ENCODE measurements at places on chromosomes 1 and 21.
A peak's percentile ranks its signal among the peaks of the same experiment; 100 is the strongest.

DNA sequence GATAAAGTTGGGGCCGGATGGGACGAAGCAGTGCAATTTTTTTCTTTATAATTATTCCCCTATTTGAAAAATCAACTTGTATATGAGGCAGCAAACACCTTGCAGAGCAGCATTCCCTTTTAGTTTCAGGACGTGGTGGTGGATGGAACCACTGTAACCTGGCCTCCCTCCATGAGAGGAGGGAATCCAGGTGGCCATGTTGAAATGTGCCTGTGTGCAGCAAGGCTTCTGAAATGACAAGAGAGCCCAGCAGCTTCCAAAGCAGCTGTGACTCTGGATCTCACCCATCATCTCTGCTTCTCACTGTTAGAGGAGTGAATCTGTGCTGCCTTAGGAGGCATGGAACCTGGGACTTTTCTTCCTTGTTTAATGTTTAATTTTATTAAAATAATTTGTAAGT lies 42.3 kb downstream of the NFIA start:
- DNase-seq: no peak

DNA sequence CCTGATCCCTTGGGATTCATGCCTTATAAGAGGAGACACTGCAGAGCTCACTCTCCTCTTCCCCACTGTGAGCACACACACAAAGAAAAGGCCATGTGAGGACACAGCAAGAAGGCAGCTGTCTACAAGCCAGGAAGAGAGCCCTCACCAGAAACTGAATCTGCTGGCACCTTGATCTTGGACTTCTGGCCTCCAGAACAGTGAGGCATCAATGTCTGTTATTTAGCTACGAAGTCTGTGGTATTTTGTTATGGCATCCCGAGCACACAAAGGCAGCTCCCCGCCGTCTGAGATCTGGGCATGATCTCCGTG lies 47.1 kb upstream of the RPL11 start:
- DNase-seq: no peak

DNA sequence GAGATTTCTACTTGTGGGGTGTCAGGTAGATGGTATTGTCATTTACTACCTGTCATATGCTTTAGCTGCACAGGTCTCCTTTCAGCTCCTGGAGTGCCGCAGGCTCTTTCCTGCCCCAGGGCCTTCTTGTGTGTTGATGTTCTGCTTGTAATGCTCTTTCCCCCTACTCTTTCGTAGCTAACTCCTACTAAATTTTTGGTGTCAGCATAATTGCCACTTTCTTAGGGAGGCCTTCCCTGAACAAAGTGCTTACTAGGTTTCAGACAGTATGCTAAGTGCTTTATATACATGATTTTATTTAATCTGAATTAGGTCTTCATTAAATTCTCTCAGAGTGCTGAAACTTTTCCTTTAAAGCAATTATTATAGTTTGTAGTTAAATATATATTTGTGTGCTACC lies 4.8 kb upstream of the THEM4 start:
- DNase-seq: no peak

- DNase-seq: no peak
Observed at GRCh38 chr21:31952828-31953227, 80.0 kb downstream of the HUNK start.

- no peak for DNase-seq
Observed at GRCh38 chr1:230155021-230155420, 88.0 kb downstream of the GALNT2 start.

DNA sequence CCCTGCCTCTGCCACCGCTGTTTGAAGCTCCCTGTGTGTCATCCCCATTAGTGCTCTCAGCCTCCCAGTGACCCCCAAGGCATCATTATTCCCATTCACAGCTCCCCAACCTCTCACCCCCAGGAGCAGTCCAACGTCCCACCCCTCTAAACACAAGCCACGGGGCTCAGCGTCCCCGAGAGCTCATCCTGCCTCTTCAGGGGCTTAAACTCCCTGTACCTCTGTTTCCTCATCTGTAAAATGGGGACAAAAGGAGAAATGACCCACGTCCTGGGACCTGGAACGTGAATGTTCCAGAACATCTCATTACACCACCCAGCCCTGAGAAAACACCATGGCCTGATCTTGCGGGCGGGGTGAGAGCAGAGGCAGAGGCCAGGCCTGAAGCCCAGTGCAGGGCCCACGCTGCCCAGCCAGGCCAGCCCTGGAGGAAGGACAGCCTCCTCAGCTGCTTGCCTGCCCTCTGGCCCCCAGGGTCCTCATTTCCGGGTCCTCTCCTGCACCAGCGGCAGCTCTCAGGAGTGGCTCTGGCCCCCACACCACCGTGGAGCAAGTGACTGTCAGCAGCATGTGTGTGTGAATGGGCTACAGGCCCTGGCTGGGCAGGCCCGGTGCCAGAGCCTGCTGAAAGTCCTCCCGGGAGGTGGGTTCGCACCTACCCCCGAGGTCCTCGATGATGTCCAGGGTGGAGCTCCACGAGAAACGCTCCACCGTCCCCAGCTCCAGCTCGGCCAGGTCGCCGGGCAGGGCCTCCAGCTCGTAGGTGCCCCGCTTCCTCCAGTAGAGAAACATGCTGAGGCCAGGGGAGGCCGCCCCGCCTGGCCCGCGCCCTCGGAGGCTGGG lies 14.1 kb upstream of the PLEKHG5 start:
- DNase-seq: no peak

DNA sequence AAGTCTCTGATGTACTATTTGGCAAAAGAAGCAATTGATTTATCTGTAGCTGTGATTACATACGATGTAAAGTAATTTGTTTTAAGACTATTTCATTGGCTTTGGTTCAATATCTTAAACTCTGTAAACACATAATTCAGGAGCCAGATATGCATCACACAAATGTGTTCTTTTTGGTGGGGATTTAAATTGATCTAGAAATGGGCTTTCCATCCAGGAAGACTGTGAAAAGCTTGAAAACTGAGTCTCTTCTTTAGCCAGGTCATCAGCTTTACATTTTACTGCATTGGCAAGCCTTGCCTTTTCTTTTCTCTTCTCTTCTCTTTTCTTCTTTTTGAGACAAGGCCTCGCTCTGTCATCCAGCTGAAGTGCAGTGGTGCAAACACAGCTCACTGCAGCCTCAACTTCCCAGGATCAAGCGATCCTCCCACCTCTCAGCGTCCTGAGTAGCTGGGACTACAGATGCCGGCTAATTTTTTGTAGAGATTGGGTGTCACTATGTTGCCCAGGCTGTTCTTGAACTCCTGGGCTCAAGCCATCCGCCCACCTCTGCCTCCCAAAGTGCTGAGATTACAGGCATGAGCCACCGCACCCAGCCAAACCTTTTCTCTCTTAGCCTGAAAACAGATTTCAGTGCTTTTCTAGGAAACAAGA lies 1.4 kb downstream of the RCAN3 start:
- no peak for DNase-seq

DNA sequence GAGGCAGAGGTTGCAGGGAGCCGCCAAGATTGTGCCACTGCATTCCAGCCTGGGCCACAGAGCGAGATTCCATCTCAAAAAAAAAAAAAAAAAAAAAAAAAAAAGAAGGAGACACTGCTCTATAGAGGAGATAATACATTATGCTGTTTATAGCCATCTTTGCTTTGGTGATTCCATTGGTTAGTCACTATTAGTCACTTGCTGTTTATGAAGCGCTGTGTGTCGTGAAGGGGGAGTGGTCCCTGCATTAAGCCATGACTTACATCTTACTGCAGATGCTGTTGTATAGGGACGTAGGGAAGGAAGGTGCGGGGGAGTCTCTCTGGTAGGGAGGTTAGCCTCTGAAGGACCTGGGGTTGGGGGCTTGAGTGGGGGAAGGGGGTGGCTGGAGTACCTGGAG lies 48.3 kb downstream of the HUNK start:
- no peak for DNase-seq

DNA sequence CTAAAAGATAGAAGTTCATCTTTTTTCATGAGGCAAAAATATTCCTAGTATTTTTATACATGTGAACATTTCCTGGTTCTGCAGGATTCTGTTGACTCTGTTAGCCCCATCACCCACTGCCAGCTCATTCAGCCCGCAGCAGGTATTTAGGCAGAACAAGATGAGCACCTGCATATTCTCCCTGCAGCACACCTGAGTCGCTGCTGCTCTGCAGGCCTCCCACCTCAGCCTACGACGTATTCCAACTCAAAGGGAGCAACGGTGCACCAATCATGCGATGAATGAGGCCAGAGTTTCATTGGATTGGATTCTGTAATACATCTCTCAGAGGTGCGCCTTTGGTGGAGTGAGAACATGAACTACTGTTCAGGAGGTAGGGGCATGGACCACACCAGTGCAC lies 87.6 kb downstream of the CNIH3 start:
- DNase-seq: no peak

DNA sequence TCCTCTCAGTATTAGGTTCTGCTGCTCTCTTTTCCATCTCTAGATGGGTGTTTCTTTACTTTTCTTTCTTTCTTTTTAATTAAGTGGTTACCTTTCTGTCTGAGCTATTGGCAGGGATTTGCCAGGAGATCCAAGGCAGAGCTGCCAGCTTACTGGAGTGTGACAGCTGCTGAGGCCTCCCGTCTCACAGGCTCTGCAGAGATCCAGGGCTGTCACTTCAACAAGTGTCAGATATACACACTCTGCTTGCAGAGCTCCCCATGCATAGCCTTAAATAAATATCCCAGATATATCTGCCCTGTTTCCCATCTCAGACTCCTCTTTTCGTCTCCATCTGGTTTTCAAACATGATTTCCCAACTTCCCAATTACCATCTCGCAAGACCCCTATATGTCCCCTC lies 124.3 kb downstream of the NOS1AP start:
- DNase-seq: no peak

DNA sequence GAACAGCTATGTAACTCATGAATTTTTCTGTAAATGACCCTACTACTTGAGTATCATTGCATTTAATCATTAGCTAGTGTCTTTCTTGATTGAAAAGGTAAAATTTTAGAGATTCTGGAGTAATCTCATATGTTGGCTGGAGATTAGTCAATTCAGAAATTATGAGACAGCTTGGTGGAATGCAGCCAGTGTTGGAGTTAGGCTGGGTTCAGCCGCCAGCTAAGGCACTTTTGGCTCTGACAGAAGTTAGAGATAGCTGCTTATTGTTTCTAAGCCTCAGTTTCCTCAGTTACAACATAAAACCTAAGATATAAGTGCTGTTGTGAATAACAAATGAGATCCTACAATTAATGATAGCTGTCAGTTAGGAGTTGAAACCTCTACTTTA lies 49.4 kb downstream of the TBCE start:
- peak; percentile 38 for DNase-seq

DNA sequence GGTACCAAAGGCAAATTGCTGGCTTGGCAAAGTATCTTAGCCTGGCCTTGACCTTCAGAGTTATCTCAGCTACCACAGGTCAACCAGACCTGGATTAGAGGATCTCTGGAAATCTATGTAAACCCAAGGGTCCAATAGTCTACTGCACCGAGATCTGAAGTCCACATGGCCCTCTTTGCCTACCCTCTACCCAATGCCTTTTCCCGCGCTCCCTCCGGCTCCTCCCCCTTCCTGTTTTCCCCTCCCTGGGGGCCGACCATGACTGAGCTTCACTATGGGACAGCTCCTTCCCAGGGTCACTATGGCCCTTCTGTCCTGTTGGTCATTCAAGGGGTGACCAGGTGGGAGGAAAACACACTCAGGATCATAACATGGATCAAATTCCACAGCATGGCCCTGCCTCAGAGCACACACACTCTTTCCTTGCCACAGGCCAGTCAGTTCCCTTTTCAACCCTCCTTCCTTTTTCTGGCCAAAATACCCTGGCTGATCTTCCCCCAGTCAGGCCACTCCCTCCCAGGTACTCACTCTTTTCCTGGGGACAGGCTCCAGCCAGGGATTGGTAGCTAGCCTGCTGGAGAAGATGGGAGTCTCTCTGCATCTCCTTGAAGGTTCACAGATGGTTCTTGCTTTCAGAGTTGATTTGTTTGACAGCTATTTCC lies 19.1 kb upstream of the TMEM183A start:
- DNase-seq: no peak

DNA sequence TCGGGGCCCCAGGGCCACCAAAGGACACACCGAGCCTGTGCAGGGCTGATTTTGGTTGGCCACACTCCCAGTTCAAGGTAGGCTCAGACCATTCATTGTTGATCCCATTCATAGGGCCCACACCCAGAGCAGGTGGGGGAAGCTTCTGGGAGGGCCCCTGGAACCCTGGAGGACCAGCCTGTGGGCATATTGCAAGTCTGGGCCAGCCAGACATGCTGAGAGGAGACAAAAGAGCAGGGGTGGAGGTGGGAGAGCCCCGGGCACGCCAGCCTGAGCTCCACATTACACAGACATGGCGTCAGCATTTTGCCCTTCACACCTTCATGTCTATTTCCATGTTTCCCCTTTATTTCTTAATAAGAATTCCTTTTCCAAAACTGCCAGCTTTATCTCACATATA lies 25.7 kb downstream of the PMVK start:
- DNase-seq: no peak

DNA sequence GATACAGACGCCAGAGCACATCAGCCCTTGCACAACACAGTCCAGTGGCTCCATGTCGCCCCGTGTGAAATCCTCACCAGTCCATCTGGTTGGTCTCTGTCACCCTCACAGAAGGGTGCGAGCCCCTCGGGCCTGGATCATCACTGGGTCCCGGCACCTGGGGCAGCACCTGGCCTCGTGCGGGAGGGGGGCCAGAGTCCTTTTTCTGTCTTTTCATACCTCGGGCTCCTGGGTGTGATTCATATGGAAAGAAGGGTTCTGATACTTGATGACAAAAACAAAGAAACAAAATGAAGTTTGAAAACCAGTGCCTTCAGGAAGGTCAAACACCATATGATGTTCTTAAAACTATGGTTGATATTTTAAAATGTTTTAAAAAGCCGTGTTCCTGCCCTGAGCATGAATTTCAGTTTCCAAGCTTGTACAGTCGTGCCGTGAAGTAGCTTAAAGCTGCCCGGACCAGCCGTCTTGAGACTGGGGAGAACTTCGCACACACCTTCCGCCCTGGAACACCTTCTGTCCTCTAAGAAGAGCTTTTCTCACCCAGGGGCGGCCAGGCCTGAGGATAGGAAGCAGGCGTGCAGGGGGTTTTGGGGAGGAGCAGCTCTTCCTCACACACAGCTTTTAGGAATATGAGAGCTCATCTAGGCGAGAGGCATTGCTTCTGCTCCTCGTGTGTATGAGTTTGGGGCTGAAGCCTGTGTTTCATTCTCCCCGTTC lies 35.2 kb downstream of the SLC37A1 start:
- no peak for DNase-seq

- DNase-seq: no peak
Observed at GRCh38 chr21:41161428-41161827, 6.5 kb upstream of the BACE2 start.

GRCh38 chr1:32702599-32703478 lies at the start of gene SYNC:
TSS of gene SYNC (minus strand) at chr1:32702770. CDS start at chr1:32702660, 110 bp downstream.
- peak; percentile 59 for DNase-seq

Data from RWPE1 (cell line).